ENCODE measurements at places on chromosomes 4 and X.

GRCh38 chrX:122972604-122973003, 211.5 kb upstream of the GRIA3 start:
- no peak for DNase-seq

DNA sequence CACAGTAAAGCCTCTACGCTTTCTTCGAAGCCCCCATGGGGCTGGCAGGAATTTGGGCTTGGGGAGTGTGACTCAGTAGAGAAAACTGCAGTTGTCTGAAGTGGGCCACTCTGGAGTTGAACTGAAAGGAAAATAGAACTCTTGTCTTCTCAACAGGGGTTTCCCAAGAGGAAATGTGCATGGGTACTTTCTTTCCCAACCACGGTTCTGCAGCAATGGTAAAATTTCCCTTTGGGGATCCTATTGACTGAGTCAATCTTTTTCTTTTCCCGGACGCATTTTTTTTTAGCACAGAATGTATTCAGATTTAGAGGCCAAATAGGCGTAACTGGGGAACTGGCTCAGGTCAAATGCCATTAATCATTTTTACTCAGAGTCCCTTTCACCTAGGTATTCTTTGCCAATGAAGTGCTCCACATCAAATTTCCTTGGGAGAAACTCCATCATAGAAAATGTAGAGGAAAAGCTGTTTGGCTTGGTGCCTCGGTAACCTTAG, 269.3 kb downstream of the STIM2 start:
- no peak for DNase-seq

GRCh38 chrX:87808576-87809243, 291.1 kb downstream of the KLHL4 start:
- DNase-seq: no peak

GRCh38 chrX:111348429-111348828, 63.6 kb downstream of the DCX start:
- no peak for DNase-seq

- no peak for DNase-seq
Observed at GRCh38 chr4:7524064-7524682, 89.4 kb upstream of the PSAPL1 start.

DNA sequence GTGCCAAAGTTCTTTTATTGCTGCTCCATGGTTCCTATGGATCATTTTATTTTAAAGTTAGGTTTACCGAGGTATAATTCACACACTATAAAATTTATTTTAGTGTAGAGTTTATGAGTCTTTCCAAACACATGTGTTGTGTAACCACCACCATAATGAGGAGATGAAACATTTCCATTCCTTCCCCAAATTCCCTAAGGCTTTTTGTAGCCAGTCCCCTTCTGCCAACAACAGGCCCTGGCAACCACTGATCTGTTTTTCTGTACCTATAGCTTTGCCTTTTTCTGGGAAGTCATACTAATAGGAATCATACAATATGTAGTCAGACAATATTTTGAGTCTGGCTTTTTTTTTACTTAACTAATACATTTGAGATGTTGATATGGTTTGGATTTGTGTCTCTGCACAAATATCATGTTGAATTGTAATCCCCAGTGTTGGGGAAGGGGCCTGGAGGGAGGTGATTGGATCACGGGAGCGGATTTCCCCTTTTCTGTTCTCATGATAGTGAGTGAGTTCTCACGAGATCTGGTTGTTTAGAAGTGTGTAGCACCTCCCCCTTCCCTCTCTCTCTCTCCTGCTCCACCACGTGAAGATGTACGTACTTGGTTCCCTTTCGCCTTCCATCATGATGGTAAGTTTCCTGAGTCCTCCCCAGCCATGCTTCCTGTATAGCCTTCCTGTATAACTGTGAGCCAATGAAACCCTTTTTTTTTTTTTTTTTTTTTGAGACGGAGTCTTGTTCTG, 59.6 kb upstream of the DHX15 start:
- no peak for DNase-seq

DNA sequence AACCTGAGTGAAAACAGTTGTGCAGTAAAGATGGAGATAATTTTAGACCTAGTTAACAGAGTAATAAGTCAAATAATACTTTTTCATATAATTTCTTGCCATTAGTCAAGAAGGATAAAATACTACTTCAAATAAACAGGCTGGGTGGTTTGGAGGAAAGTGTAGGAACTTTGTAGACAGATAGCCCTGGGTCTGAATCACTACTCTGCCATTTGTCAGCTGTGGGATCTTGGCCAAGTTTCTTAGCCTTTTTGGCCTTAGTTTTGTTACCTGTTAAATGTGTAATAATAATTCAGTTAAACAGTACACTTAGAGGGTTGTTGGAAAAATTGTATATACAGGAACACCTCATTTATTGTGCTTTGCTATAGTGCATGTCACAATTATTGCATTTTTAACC, 163.7 kb downstream of the NPNT start:
- DNase-seq: no peak

- no peak for DNase-seq
Observed at GRCh38 chr4:5212255-5213013, 161.2 kb downstream of the STK32B start.

GRCh38 chrX:104391906-104392305, 137.2 kb upstream of the ESX1 start:
- no peak for DNase-seq

GRCh38 chr4:138400066-138400465, 157.9 kb upstream of the SLC7A11 start:
- DNase-seq: no peak

- DNase-seq: peak; percentile 66
Observed at GRCh38 chr4:168585168-168586091, 88.6 kb downstream of the PALLD start.

- no peak for DNase-seq
Observed at GRCh38 chr4:15658136-15658770, 3.1 kb upstream of the FBXL5 start.

DNA sequence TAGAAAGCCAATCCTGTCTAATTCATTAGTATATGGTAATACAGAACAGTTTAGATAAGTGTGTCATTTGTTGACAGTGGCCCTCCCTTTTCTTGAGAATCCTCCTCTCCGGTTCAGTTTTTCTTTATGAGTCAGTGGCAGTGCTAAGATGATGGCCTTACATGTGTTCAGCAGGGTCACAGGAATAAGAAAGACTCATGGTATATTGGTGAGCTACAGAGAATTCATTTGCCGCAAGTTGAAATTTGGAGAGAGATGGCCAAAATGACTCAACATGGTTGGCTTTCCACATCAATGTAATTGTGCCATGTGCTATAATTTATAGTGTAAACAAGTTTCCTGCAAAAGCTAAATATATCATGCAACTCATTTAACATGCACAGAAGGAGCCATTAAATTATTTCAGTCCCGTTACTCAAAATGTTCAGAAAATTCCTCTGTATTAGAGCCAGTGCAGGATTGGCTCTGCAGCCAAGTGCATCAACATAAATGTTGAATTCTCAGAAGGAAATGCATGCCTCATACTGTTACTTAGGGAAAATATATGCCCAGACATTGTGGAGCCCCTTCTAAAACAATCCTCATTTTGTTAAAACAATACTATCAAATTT, 374.3 kb downstream of the AFF2 start:
- no peak for DNase-seq

GRCh38 chr4:1018147-1019020, 7.0 kb downstream of the FGFRL1 start:
- no peak for DNase-seq

GRCh38 chrX:46036508-46036907, 508.7 kb downstream of the ZNF674 start:
- no peak for DNase-seq

DNA sequence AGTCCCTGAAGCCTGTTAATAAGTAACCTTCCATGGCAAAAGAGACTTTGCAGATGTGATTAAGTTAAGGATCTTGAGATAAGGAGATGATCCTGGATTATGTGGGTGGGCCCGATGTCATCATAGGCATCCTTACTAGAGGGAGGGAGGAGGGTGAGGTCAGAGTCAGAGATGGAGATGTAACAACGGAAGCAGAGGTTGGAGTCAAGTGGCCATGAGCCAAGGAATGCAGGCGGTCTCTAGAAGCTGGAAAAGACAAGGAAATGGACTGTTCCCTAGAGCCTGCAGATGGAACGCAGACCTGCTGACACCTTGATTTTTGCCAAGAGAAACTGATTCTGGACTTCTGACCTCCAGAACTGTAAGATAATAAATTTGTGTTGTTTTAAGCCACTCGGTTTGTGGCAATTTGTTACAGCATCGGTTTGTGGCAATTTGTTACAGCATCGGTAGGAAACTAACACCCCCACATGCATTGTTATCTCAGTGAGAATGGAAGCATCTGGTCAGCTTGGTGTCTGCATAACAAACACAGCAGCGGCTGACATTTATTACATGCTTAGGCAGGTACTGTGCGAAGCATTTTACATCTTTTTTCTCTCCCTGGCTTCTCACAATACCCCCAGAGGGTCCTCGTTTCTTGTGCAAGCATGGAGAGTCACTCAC, 55.6 kb downstream of the CLDN34 start:
- DNase-seq: no peak

- DNase-seq: peak; percentile 82
Observed at GRCh38 chr4:105520819-105521790, 31.3 kb upstream of the ARHGEF38 start.

DNA sequence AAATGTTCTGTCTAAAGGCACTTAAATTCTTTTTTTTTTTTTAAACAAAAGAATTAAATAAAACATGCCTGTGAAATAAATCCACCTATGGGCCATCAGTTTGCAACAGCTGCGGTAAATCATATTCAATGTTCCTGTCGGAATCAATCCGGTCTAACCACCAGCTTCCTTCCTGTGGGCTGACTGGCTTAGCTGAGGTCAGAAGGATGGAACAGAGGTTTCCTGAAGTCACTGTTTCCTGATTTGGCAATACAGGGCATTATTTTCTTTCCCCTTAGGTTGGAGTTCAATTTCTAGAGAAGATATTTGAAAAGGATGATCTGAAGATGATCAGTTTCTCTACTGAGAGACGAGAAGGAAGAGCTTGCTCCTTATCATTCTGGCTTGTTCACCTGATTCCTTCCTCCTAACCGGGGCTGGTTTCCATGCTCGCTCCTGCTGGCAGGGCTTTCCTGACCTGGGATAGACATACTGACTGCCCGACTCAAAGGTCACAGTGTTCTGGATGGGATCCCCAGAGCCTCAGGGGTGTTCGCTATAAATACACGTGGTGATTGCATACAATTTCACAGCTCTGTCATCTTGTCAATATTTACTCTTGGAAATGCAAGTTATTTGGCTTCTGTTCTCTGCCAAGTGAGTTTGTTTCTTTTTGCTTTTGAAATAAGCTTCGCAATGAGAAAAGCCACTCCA, 21.7 kb downstream of the PDLIM3 start:
- peak; percentile 87 for DNase-seq

- DNase-seq: peak; percentile 12
Observed at GRCh38 chr4:89724716-89725115, 112.2 kb downstream of the SNCA start.

- DNase-seq: no peak
Observed at GRCh38 chr4:114613560-114613959, 15.0 kb downstream of the UGT8 start.

GRCh38 chr4:121535351-121535750, 154.5 kb upstream of the QRFPR start:
- DNase-seq: no peak

DNA sequence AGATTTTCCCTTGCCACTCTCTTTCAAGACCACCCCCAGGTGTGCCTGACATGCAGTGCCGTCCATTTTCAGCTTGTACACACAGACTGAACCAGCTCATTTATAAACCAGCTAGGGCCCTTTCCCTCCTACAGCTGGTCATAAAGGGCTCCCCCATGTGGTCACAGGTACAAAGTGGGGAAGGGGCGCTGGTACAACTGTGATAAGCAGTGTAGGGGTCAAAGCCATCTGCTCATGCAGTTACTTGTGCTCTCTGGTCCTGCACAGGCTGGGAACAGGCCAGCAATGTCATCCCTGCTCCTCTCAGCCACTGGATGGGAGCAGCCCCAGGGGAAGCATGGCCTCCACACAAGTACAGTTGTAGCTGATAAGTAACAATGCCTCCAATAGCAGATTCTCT, 20.6 kb downstream of the GABRQ start:
- no peak for DNase-seq

- peak; percentile 89 for DNase-seq
Observed at GRCh38 chr4:40672528-40673522, 43.2 kb upstream of the RBM47 start.

DNA sequence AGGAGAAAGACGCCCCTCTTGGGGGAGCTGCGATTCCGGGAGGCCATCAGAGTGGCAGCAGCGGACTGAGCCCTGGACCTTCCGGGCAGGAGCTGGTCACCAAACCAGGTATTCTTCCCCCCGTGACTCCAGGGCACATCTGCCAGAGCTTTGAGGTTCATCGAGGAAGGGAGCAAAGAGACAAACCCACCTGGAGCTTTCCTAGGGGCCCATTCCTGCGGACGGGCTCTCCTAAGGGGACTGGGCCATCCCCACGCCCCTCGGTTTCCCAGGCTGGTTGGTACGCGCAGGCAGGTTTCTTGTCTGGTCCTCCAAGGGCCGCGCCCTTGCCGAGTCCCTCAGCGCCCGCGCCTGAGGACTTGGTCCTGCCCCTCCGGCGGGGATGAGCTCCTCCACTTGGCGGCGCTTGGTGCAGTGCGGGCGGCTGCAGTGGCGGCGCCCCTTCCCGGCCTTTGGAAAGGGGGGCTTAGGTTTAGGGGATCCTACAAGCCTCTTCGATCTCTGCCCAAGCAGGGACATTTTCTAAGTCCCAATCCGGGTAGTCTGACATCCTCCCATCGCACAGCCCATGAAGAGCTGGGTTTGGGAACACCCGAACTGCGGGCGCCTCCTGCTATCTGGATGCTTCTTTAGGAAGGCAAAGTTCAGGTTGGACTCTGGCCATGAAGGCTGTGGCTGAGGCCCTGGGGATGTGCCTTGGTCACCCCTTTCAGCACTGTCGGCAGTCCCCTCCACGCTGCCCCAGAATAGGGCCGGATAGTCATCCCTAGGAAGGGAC, 538 bp downstream of the STBD1 start:
- peak; percentile 13 for DNase-seq

DNA sequence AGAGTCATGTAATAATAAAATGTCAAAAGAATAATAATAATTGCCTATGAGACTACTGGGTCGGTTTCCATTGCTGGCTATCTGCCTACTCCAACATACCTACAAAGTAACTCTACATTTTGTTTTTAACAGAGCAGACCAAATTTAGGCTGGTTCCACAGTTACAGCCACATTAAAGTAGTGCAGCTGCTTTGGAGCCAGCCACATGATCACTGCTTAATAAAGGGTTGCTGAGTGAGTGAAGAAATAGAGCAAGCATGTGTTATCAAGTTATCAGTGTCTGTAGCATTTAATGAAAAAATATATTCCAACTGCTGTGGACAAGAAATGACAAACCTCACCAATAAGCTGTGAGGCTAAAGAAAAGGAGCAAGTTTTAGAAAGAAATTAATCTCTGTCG, 782.3 kb downstream of the PCDH18 start:
- no peak for DNase-seq

GRCh38 chr4:41215969-41216293, 1.6 kb upstream of the APBB2 start:
- DNase-seq: no peak

DNA sequence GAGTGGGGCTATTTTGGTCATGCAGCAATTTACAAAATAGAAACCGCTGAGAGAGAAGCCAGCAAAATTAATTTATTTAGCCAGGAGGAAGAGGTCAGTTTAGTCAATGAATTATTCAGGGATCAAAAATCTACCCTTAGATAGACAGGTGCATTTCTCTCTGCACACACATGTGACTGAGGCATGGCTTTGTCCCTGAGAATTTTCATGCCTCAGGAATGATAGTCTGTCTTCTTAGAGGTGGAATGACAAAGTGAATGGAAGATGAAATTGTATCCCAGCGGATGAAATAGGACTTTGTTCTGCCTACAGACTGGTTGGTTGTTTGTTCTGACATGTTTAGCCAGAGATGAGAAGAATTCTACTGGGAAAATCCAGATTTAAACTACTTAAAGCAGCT, 46.0 kb downstream of the ANKRD50 start:
- DNase-seq: no peak
